ENCODE measurements at places on chromosomes 16 and 17. TPM values are rescaled to one million over a fixed set of nuclear protein-coding genes. Genes with fewer than 3 reads are reported as not detected.

The MYH11 gene
- 0.31 TPM for total RNA-seq

The HOXB5 gene
- 2.1 TPM for total RNA-seq

The TEKT5 gene
- 0.29 TPM for total RNA-seq

The GCGR gene
- 2.2 TPM for total RNA-seq

DNA sequence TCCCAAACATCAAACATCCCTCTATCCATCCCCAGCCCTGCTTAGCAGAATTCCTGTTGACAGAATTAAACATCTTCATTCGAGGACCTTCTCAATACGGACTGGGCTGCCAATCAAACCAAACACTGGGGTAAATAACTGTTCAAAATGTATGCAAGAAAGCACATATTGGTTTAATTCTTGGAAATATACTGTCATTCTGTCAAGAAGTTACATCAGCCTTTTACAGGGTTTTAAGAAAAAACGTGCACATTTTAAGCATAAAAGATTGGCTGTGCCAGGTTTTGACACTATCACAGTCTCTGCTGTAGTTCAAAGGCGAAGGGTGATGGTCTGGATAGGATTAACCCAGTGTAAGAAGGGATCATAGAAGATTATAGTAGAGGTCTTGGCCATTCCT, 25.1 kb upstream of the CCNF start:
- DNase-seq, result no peak

DNA sequence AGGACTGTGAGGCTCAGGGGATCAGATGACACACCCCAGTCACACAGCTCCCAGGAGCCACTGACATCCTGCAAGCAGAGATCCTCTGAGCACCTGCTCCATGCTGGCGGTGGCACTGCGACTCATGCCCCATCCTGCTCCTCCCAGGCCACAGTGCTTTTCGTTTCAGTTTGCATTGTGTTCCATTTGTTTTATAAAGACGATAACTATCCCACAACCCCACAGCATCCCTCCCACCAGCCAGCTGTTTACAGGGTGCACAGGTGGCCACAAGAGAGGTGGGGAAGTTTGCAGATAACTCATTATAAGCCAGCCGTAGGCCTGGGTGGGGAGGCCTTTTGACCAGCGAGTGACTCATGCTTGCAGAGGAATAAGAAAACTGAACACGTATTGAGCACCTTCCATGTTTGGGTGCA, 28.2 kb downstream of the BCO1 start:
- DNase-seq, result no peak
